ENCODE measurements at places on chromosomes 3 and 15.
A peak's percentile ranks its signal among the peaks of the same experiment; 100 is the strongest.

- peak; percentile 73 for DNase-seq
These were observed 135.9 kb upstream of the TGFBR2 start for GRCh38 chr3:30470496-30470895.

GRCh38 chr3:35944926-35945710 lies 305.8 kb downstream of the ARPP21 start:
- no peak for DNase-seq

- DNase-seq: no peak
These were observed 11.9 kb downstream of the FAIM start for GRCh38 chr3:138620431-138620830.

- peak; percentile 53 for DNase-seq
These were observed 8.1 kb downstream of the ARIH2 start for GRCh38 chr3:48926425-48927392.

- DNase-seq: no peak
These were observed 147.3 kb upstream of the CDIN1 start for GRCh38 chr15:36432161-36432560.

DNA sequence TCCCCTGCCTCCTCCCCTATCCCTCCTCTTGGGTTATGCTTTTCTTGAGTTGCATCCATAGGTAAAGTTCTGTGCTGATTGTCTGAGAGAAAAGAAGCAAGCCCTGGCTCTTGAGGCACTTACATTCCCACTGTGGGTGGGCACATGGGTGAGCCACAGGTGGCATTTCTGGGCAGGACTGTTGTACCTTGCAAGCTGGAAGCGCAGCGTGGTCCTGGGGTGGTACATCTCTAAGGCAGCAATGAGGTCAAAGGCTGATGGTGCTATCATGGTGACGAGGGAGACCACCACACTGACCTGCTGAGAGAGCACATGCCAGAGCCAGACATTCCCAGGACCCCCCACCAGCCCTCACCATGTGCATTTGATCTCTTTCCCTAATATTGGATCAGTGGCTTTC lies 24.7 kb downstream of the TMC3 start:
- DNase-seq: no peak

GRCh38 chr15:69860321-69860720 lies 237.4 kb downstream of the TLE3 start:
- no peak for DNase-seq

DNA sequence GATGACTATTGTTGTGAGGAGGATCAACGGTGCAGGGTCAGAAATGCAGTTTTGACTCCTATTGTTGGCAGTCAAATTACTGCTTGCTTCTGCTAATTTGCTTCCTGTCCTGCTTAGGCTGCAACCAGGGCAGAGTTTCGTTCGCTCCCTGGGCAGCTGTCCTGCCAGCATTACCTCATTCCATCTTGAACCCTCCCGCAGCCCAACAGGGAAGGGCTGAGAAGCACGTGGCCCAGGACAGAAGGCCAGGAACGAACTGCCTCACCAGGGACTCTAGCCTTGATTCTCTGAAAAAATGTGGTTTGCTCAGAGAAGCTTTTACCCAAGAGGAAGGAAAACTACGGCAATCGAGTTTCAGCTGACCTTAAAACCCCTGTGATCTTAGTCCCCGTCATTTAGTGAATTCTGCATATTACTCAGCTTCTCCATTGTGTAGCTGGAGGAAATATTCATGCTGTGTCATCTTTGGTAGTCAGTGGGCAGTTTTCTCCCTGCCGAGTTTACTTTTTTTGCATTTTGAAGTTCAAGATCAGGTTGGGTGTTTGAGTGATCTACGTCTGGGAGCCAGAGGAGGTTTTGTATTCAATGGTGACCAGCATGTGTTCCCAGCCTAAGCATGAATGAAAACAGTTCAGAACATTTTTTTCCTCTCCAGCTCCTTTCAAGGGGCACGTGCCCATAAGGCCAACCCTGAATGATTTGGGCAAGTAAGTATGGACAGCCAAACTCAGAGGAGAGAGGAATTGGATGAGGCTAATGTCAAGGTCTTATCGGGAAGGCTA lies 23.0 kb downstream of the TLNRD1 start:
- DNase-seq: peak; percentile 82

DNA sequence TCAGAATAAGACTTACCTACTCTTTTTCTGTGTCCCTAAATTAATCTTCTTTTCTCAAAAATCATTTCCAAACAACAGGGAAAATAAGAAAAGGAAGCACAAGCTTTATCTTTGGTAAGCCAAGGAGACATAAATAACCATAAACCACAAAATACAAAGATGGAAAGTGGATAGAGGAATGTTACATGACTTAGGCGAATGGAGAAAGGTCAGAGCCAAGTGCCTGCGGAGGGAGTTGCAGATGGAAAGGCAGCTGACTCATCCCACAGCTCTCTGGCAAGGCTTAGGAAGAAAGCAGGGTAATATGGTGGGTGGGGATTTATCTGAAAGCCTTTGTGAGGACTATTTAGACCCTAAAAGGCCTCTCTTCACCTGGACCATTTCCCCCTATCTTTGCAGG lies 72.8 kb downstream of the GALK2 start:
- DNase-seq: peak; percentile 94

GRCh38 chr3:12603969-12604368 lies 47.1 kb downstream of the MKRN2 start:
- DNase-seq: no peak

DNA sequence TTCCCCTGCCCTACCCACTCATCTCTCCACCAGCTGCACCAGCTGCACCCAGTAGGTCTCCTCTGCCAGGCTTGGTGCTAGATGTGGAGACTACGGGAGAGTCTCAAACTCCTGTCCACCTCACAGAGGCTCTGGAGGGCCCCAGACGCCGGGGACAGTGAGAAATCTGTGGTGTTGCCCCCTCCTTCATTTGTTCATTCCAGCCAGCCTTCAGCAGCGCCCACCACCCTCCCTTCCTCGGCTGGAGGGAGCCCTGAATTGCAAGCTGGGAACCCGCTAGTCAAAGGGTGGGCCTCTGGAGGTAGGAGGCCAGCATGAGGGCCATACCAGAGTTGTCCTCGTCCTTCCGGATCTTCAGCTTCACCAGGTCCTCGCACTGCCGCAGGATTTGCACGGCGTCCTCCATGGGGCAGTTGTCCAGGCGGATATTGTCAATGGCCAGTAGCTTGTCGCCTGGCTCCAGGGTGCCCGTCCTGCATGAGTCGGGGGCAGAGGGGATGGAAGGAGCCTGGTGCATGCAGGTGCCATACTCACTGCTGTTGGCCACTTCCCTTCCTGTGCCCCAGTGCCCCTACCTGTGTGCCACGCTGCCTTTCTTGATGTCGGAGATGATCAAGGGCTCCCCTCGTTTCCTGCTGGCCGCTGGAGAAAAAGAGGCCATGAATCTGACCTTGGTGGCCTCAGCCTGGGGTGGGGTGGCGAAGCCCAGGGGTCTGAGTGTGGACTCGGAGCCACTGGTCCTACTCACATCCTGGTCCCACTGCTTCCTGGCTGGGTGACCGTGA lies 29.1 kb downstream of the GRIP2 start:
- no peak for DNase-seq

GRCh38 chr3:49661281-49661680 lies 12.9 kb upstream of the APEH start:
- no peak for DNase-seq

- DNase-seq: no peak
These were observed 4.4 kb upstream of the ACAP2 start for GRCh38 chr3:195447201-195447600.

- DNase-seq: no peak
These were observed 3.8 kb downstream of the THSD4 start for GRCh38 chr15:71118881-71119632.

GRCh38 chr15:56034514-56034913 lies 41.1 kb upstream of the NEDD4 start:
- no peak for DNase-seq

DNA sequence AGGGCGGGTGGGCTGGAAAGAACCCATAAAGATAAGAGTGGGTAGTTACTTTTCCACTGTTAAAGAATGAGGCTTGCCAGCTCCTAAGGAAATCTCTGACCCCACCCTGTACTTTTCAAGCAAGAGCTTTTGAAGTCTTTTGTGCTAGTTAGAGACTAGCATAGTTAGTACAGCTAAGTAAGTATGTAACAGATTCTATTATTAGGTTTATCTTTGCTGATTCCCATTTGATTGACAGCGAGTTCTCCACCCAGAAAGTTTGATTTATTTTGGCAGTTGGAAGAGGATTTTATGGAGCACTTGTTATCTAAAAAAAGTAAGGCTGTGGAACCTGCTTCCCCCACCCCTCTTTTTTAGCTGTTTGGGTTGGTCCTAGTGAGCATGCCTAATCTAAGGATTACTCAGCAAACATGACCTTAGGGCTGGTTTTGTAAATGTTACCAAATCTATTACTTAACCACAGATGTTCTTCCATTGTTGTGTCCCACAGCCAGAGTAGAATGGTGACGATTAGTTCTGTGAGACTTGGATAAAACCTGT lies 57.6 kb downstream of the FNDC3B start:
- DNase-seq: peak; percentile 94

DNA sequence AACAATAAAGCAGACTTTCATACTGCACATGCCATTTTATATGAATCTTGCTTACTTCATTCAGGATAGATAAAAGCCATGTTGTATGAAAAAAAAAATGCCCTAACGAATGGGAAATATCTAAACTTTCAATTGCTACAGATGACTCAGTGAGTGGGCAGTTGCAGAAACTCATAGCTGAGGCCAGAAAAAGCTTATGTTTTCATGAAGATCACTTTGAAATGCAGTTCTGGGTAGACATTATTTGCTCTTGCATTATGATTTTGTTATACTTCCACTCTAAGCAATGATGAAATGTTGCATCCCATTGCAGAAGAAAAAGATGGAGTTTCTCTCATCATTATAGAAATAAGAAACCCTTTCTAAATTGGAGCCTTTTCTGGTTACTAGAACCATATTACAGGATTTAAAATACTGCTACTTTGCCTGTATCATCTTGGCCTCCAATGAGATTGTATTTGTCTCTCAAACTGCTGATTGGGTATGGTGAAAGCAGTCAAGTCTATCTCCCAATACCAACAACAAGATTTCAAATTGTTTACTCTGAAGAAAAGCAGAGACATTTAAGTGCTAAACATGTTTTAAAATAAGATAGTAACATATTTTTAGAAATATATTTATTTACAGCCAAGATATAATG lies 17.0 kb downstream of the PEAK1 start:
- peak; percentile 91 for DNase-seq

DNA sequence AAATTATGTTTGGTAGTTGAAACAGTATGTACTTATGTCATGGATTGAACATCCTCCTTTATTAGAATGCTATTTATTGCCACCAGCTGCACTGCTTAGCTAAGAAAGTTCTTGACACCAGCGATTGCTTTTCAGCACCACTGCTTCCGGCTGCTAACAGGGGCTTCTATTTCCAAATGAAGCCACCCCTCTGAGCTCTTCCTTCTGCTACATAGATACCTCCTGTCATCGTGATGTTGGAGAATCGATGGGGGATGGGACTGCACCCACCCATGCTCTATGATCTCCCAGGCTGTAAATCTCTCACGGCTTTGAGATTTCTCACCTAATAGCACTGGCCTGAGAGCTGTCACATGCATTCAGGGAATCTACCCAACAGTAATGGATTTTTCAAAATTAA lies 259.2 kb downstream of the MEIS2 start:
- no peak for DNase-seq

DNA sequence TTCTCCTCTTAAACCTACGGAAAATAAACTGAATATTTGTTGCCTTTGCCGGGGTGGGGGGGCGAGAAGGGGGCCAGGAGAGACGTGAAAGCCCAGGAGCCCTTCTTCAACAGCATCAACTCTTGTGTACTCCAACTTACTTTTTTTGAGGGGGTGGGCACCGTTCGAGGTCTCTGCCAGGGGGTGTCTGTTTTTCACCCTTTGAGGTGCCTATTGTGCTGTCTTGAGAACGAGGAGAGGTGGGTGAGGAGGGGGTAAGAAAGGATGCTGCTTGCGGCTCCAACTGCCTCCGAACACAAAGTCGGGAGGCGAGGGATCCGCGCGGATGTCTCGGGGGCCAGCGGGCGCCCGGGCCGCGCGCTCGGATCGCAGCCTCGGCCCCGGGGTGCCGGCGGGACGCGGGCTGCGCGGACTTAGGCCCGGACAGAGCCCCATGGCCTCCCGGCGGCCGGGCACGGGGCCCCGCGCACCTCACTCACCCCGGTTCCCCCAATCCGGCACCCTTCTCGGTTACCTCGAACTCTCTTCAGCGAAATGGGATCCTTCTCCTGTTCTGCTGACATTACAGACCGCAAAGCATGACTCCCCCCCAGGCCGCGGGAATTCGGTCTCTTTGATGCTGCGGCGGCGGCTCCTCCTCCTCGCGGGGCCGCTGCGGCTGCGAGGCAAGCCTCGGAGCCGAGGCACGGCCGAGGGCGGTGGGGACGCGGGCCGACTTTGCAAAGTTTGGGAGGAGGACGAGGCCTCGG lies 650 bp downstream of the PYGO1 start:
- peak; percentile 47 for DNase-seq

DNA sequence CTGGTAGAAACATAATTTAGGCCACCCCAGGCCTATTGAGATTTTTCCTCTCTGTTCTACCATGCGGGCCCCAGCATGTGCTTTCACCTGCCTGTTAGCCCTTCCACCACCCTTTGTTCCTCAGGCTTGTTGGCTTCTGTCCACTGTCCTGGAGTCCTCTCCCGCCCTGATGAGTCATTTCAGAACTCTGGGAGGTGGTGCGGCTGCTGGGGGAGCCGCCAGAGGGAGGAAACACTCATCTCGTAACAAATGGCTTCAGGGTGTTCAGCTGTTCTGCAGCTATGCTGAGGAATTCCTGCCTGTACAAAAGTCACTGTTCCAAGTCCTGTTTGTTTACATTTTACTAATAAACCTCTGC lies 36.3 kb downstream of the LRTM1 start:
- peak; percentile 96 for DNase-seq

GRCh38 chr3:18420555-18420954 lies 4.6 kb downstream of the SATB1 start:
- DNase-seq: no peak

- DNase-seq: no peak
These were observed 331.0 kb upstream of the IL12A start for GRCh38 chr3:159657629-159658028.

DNA sequence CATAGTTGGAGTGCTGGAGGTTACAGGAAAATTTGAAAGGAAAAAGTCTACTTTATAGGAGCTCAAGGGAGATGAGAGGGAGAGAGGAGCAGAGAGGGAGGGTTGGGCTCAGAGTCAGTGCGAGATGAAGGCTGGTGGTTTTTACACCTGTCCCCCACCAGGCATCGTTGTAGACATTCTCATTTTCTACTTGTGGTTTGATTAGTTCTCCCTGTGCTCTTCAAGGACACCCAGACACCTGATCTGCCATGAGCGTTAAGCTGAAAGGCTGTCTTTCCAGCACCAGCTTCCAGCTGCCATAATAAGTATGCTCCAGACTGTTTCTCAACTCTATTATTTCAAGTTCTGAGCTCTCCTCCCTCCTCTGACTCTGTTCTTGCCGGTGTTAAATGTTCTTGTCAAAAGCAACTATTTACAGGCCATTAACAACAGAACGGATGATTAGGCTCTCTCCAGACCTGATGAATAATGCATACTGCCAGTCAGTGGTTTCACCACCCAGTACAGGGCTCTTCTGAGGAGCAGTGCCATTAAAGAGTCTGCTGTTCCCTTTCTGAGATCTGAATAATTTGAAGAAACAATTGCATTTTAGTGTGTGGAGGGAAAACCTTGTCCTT lies 514.6 kb upstream of the MCTP2 start:
- no peak for DNase-seq

GRCh38 chr3:116084999-116085791 lies 360.1 kb downstream of the LSAMP start:
- no peak for DNase-seq
